ENCODE measurements at places on chromosomes 4 and X. TPM values are rescaled to one million over a fixed set of nuclear protein-coding genes. Genes with fewer than 3 reads are reported as not detected.

- H3K36me3 ChIP-seq, result no peaks in the 10 kb centered on the region
- no peak overlapping the region for H3K4me3 ChIP-seq
- no peaks in the 10 kb centered on the region for H3K4me1 ChIP-seq
- no peak overlapping the region for H3K27ac ChIP-seq
- no peaks in the 10 kb centered on the region for H3K27me3 ChIP-seq
- DNase-seq, result no peak
Measured at GRCh38 chr4:33029976-33030375, 2309.8 kb downstream of the PCDH7 start.

DNA sequence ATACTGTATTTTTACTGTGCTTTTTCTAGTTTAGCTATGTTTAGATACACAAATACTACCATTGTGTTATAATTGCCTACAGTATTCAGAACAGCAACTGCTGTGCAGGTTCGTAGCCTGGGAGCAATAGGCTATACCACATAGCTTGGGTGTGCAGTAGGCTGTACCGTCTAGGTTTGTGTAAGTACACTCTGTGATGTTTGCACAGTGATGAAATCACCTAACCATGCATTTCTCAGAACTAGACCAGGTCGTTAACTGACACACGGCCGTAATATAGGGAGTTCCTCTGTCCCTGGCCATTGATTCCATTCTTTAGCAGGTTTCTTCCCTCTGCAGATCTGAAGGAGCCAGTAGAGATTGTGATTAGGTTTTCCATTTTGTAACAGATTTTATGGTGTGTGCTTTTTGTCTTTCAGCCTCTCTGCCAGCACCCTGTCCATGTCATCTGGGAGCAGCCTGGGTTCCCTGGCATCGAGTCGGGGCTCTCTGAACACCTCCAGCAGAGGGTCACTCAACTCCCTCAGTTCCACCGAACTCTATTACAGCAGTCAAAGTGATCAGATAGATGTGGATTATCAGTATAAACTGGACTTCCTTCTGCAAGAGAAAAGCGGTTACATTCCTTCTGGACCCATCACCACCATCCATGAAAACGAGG, 59.5 kb downstream of the CLDN22 start:
- no peaks in the 10 kb centered on the region for H3K4me1 ChIP-seq
- no peak for DNase-seq
- no peaks in the 10 kb centered on the region for H3K36me3 ChIP-seq
- no peak overlapping the region for H3K27ac ChIP-seq
- H3K4me3 ChIP-seq, result no peak overlapping the region

GRCh38 chr4:1212546-1213335, 36.2 kb downstream of the CTBP1 start:
- H3K4me3 ChIP-seq, result no peak overlapping the region
- H3K36me3 ChIP-seq, result no peaks in the 10 kb centered on the region
- H3K27me3 ChIP-seq, result no peaks in the 10 kb centered on the region
- no peak for DNase-seq
- H3K4me1 ChIP-seq, result peaks cover 61% of the 10 kb centered on the region

GRCh38 chrX:150337536-150337935, 25.6 kb upstream of the MAMLD1 start:
- H3K27me3 ChIP-seq, result no peaks in the 10 kb centered on the region
- no peak overlapping the region for H3K4me3 ChIP-seq
- H3K36me3 ChIP-seq, result no peaks in the 10 kb centered on the region
- DNase-seq, result no peak

DNA sequence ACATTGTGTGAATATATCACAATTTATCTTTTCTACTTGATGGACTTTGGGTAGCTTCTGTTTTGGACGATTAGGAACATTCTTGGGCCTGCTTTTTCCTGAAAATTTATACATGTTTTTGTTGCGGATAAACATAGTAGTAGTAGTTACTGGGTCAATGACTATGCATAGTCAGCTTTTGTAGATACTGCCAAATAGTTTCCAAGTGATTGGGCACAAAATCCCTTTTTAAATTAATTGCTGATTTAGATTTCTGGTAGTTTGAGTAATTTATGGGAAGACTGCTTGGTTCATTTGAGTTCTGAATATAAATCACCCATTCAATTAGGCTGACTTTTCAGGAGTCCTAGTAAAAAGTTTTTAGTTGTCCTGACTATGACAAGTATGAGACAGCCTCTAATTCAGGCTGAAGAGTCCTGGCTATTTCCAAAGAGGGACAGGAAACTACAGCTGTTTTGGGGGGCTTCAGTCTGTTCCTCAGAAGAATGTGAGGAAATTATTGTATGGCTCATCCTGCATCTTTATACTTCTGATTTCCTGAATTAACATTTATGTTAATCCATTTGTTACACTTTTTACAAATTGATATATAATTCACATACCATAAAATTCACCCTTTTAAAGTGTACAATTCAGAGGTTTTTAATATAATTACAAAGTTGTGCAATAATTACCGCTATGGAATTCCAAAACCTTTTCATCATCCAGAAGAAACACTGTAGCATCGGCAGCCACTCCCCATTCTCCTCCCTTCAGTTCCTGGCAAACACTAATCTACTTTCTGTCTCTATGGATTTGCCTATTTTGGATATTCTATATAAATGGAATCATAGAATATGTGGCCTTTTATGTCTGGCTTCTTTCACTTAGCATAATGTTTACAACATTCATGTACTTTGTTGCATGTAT, 14.2 kb downstream of the LRP2BP start:
- H3K36me3 ChIP-seq, result no peaks in the 10 kb centered on the region
- no peaks in the 10 kb centered on the region for H3K4me1 ChIP-seq
- no peak overlapping the region for H3K27ac ChIP-seq

DNA sequence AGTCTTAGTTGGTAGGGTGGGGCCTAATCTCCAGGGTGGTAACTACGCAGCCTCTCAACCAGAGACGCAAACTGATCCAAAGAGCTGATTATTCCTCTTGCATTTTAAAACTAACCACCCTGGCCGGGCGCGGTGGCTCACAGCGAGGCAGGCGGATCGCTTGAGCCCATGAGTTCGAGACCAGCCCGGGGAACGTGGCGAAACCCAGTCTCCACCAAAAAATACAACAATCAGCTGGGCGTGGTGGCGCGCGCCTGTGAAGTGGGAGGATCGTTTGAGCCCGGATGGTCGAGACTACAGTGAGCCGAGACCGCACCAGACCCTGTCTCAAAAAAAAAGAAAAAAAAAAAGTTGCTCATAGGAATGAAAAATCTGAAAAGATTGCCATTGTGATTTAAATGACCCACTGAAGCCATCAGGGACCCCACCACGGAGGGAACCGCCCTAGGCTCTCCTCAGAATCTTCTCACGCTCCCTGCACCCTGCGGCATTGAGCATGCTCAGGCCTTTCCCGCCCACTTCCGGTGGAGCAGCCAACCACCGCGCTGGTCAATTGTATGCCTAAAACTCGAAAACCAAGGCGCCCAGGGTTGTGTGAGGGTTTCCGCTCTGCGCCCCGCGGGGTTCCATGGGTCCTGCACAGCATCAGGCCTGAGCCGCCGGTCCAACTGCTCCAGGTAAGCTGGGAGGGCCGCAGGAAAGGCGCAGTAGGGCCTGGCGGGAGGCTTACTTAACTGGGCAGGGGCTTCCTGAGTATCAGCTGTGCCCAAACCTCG, at the start of gene TRIM60:
TRIM60 (plus strand) TSS at position 564 of the 776 bp plus-strand sequence. CDS start 8,074 bp downstream, outside the sequence.
- no peaks in the 10 kb centered on the region for H3K4me1 ChIP-seq
- no peaks in the 10 kb centered on the region for H3K36me3 ChIP-seq
- H3K27ac ChIP-seq, result no peak within 1 kb of the TSS
- peak; percentile 72 for DNase-seq

- H3K36me3 ChIP-seq, result no peaks in the 10 kb centered on the region
- no peak for DNase-seq
- no peak overlapping the region for H3K4me3 ChIP-seq
- H3K27ac ChIP-seq, result no peak overlapping the region
- no peaks in the 10 kb centered on the region for H3K27me3 ChIP-seq
- H3K4me1 ChIP-seq, result peaks cover 7% of the 10 kb centered on the region
Measured at GRCh38 chr4:7661846-7662506, 227.2 kb upstream of the PSAPL1 start.

GRCh38 chr4:31575504-31575903, 855.3 kb downstream of the PCDH7 start:
- no peaks in the 10 kb centered on the region for H3K36me3 ChIP-seq
- no peaks in the 10 kb centered on the region for H3K4me1 ChIP-seq
- H3K4me3 ChIP-seq, result no peak overlapping the region
- no peak for DNase-seq
- H3K27ac ChIP-seq, result no peak overlapping the region

GRCh38 chr4:3237712-3238560, 11.0 kb upstream of the MSANTD1 start:
- no peaks in the 10 kb centered on the region for H3K4me1 ChIP-seq
- H3K27me3 ChIP-seq, result no peaks in the 10 kb centered on the region
- H3K4me3 ChIP-seq, result no peak overlapping the region
- DNase-seq, result no peak
- no peaks in the 10 kb centered on the region for H3K36me3 ChIP-seq

GRCh38 chr4:184300816-184301215, 83.1 kb upstream of the ENPP6 start:
- no peak for DNase-seq
- H3K4me3 ChIP-seq, result no peak overlapping the region
- H3K27ac ChIP-seq, result no peak overlapping the region
- no peaks in the 10 kb centered on the region for H3K27me3 ChIP-seq

DNA sequence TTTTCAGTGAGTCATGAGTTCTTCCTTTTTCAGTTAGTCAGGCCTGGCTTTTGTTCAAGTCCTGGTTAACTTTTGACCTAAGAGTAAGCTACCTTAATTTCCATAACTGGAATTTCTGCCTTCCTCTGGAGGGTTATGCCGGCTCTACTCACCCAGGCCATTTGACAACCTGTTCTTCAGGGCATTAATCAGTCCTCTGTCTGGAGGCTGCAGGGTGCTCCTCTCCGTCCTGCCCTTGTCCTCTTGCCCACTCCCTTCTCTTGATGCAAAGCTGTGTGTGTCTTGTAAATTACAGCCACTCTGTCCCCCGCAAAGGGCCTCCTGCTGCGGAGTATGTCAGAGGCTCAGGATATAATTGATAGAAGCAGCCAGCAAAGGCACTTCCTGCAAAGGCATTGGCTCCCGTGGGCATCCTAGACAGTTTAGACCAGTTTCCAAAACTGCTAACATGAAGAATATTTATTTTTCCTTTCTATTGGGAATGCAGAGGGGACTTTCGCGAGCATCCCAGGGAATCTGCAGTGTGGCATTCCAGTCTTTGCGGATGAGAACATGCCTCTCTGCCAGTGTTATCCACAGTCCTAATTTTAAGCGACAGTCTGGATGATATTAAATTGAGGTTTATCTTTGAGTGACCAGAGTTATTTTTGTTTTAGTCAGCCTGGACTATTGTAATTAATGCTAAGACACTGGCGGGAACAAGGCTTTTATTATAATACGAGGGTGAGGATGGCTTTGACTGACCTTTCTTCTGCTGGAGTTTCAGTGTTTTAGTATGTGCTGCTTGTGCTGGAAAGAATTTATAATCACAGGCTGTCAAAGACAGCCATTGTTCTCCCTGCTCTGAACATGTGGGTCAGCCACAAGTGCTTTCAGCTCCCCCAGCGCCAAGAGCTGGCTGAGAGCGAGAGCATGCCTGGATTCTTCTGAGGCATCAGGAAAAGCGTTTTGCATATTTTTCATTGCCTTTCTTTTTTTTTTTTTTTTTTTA, 74.2 kb downstream of the LIMCH1 start:
- no peak overlapping the region for H3K4me3 ChIP-seq
- DNase-seq, result peak; percentile 66
- no peak overlapping the region for H3K27ac ChIP-seq
- no peaks in the 10 kb centered on the region for H3K36me3 ChIP-seq

- no peak for DNase-seq
- H3K27ac ChIP-seq, result no peak overlapping the region
- no peaks in the 10 kb centered on the region for H3K36me3 ChIP-seq
- no peaks in the 10 kb centered on the region for H3K4me1 ChIP-seq
- no peak overlapping the region for H3K4me3 ChIP-seq
Measured at GRCh38 chr4:73539386-73539785, 57.8 kb downstream of the AFM start.

DNA sequence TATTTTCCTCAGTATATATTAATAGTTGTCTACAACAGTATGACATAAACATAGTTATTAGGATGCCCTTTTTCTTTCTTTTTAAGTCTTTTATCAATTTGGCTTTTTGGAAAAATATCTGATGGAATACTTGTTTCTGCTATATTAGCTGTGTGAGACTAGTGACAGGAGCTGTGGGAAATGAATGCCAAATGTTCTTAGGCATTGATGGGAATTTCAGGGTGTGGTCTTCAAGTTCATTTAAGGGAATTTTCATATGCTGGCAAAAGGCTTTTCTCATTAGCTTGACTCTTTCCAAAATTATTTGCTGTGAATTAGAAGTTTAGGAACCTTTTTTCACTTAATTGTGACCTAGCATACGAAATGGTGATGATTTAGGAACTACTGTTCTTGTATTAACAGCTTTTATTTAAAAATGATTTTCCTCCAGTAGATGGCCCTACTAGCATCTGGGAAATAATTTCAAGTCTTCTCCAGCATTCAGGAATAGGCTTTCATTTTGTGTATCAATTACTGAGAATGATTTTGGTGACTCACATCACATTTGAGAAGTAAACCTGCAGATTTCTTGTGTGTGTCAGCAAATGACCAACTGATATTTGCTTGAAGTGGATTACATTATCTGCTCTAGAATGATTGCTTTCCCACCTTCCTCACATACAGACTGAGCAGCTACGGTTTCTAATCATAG, 70.9 kb downstream of the HTT start:
- H3K36me3 ChIP-seq, result no peaks in the 10 kb centered on the region
- H3K4me1 ChIP-seq, result no peaks in the 10 kb centered on the region
- no peak overlapping the region for H3K27ac ChIP-seq
- no peaks in the 10 kb centered on the region for H3K27me3 ChIP-seq
- no peak overlapping the region for H3K4me3 ChIP-seq

DNA sequence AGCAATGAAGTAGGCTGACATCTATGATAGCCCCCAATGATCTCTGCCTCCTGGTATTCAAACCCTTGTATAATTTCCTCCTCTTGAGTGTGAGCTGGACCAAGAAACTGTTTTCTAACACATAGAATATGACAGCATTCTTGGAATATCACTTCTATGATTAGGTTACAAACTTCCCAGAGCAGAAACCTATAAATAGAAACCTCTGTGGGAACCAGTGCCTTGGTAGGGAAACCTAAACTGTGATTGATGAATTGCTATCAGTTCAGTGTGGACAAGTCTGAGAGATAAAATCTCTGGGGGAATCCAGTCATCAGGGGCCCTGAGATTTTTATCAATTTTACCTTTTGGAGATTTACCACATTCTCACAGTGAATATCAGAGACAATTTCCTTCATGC, 756.5 kb upstream of the AGA start:
- DNase-seq, result no peak
- no peak overlapping the region for H3K27ac ChIP-seq
- no peaks in the 10 kb centered on the region for H3K36me3 ChIP-seq
- no peaks in the 10 kb centered on the region for H3K4me1 ChIP-seq
- H3K4me3 ChIP-seq, result no peak overlapping the region

The BTK gene
- total RNA-seq, result 3.6 TPM

The GPR34 gene
- 3.8 TPM for total RNA-seq

The COL25A1 gene
- 19.2 TPM for total RNA-seq

The NHSL2 gene
- total RNA-seq, result 33.1 TPM

Data from testis (tissue), 5 donors.